ENCODE measurements at places on chromosomes 4 and X. TPM values are rescaled to one million over a fixed set of nuclear protein-coding genes. Genes with fewer than 3 reads are reported as not detected.

GRCh38 chr4:162959046-162959445 is 207.6 kb downstream of the NAF1 start:
- no peak for DNase-seq

The PDZD4 gene
- 10.3 TPM for total RNA-seq

The IL2RG gene
- total RNA-seq, result 4.2 TPM

DNA sequence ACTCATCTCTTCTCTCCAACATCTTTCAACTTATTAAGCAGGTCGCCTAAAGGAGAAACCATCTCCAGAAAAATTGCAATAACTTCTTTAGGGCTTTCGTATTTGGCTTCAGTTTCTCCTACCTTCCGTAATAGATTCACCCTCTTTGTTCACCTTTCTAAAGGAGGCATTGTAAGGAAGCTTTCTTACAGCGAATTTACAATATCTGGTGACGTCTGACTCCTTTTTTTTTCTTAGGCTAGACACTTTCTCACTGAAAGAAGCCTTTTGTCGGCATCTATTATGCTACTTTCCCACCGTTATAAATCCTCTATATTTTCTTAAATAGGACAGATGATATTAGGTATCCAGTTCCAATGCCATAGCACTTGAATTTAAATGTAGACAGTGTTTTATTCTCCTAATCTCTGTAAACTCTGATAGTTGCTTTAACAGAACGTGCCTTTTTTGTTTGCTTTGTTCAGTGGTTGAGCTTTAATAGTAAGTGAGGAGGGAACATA is 302.4 kb downstream of the IL1RAPL1 start:
- no peak for DNase-seq

DNA sequence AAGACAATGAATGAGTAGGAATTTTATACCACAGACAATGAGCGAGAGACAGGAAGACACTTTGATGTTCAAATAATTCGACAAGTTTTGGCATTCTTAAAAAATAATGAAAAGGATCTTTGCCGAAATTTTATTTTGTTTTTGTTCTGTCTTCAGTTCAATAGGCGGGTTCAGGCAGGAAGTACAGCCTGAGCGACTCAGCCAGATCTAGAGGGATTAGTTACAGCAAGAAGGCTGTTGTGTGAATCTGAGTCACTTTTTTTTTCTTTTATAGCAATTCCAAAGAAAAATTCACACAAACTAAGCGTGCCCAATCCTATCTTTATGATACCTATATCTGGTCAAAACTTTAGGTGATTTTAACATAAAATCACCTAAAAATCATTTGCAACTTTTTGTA is 505.4 kb upstream of the FAM241A start:
- DNase-seq, result no peak

DNA sequence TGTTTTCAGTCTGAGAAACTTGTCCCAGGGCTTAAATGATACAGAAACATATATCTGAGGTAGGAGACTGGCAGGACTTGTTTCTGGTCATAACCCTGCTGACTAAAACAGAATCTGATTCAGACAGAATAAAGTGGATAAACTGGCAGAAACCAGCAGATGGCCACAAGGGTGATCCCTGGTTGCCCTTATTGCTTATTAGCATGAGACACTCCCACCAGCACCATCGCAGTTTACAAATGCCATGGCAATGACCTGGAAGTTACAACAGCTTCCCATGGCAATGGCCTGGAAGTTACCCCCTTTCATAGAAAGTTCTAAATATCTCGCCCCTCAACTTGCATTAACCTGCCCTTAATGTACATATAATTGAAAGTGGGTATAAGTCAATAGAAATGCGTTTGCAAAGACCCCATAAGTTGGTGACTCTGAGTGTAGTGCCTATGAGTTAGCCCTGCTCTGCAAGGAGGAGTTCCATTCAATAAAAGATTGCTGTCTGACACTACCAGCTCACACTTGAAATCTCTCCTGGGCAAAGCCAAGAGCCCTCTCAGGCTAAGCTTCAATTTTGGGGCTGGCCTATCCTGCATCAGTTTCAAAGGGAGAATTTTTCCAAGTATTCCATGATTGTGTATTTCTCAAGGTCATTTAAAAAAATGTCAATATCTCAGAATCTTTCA is 52.9 kb upstream of the PAGE5 start:
- DNase-seq, result no peak

The GRSF1 gene
- 35.1 TPM for total RNA-seq

- no peak for DNase-seq
Observed at GRCh38 chrX:119687661-119688413, 5.1 kb downstream of the SEPTIN6 start.

The USP17L26 gene
- not detected for total RNA-seq

The KLHL13 gene
- total RNA-seq, result 10.6 TPM

DNA sequence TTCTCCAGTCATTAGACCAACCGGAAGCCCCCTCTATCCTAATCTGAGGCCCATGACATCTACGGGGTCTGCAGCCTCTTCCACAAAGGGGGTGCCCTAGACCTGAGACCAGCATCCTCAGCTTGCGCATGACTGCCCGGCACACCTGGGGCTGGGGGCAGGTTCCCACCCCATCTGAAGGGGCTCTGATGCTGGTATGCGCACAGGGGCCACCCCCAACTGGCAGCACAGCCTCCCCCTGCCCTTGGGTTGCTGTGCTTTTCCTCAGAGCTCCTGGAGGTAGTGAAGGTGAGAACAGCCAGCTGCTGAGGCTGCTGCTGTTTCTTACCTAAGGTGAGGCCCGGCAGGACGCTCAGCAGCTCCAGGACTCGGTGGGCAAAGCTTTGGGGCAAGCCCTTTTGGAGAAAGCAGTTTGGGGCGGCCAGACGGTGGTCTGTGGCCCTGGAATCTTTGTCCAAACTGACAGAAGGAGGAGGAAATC is 18.9 kb upstream of the CPLX1 start:
- no peak for DNase-seq

GRCh38 chr4:23881052-23881501 is 8.8 kb downstream of the PPARGC1A start:
- no peak for DNase-seq

DNA sequence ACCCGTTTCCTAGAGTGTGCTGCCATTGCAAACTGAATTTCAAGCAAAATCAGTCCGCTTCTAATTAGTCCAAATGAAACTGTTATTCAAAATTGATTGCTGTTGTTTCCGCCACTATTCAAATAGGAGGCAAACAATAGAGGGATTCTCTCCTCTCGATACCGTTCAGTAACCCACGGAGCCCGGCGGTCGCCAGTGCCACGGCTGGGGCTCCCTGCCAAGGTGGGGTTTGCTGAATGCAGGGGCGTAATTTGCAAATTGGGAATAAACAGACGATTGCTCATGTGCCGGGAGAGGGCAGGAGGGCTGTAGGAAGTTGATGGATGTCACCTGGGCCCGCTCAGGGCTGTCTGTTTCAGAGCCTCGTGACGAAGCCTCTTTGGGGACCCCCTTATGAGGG is 8.8 kb downstream of the ADRA2C start:
- DNase-seq, result no peak

GRCh38 chr4:158597879-158598596 is 73.6 kb downstream of the C4orf46 start:
- DNase-seq, result no peak

The GNL3L gene
- total RNA-seq, result 25.3 TPM

- no peak for DNase-seq
Observed at GRCh38 chr4:164081801-164082200, 587.3 kb downstream of the TMA16 start.

DNA sequence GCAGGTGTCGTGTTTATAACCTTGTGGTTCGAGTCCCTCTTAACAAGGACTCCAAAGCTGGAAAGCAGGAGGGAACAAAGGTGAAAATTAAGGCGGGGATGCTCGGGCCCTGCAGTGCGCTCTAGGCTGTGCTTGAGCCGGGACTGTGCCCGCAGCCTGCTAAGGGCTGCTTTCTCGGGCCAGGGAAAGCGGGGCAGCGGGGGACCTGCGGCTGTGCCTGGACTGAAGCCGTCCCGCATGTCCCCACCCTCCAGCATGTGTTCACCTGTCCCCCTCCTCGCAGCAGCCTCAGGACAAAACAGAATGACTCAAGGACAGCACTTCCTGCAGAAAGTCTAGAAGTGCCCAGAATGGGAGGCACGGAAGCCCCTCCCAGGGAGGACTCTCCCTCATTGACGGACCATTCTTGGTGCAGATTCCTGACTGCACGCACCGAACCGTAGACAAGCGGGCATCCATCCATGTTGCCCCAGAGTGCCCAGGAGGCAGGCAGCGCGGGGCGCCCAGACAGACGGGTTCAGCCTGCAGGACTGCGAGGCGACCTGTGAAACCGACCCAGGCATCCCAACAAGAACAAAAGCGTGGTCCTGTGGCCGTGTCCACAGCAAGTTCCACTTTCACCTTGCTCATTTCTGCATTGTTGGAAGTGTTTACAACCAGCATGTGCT is 342.9 kb downstream of the MAGEB5 start:
- no peak for DNase-seq

- DNase-seq, result no peak
Observed at GRCh38 chr4:137417676-137418075, 114.6 kb downstream of the PCDH18 start.

GRCh38 chrX:148552775-148553174 is 52.4 kb downstream of the AFF2 start:
- no peak for DNase-seq

The MSX1 gene
- 31.4 TPM for total RNA-seq

The ASB12 gene
- not detected for total RNA-seq

DNA sequence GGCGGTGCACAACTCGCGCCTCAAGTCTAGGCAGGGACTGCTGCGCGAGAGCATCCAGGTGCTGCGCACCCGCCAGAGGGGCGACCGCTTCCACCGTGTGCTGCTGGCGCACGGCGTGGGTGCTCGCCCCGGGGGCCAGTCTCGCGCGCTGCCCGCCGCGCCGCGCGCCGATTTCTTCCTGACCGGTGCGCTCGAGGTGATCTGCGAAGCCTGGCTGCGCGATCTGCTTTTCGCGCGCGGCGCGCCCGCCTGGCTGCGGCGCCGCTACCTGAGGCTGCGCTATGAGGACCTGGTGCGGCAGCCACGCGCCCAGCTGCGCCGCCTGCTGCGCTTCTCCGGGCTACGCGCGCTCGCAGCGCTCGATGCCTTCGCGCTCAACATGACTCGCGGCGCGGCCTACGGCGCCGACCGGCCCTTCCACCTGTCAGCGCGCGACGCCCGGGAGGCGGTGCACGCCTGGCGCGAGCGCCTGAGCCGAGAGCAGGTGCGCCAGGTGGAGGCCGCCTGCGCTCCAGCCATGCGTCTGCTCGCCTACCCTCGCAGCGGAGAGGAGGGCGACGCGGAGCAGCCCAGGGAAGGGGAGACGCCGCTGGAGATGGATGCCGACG is 1.3 kb downstream of the CHST7 start:
- DNase-seq, result no peak

DNA sequence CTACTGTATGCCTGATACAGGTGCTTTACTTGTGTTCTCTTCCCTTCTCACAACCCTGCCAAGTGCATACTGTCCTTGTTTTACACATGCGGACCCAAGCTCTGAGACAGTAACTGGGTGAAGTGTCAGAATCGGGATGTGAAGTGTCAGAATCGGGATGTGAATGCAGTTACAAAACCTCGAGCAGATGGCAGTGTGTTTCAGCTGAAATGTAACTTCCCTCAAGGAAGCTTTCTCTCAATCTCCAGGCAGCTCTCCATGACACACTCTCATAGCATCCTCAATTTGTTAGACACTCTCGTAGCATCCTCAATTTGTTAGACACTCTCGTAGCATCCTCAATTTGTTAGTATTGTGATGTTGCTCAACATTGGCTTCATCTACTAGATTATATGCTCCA is 1.1 kb upstream of the HPSE start:
- no peak for DNase-seq

GRCh38 chr4:133865612-133866327 is 335.8 kb downstream of the PABPC4L start:
- no peak for DNase-seq

All from vagina (tissue), 2 donors.